T-helper 17 cell (primary cell): ENCODE measurements at places on chromosomes 6 and 20.

- DNase-seq, result no peak
Observed at GRCh38 chr6:133128191-133128590, 113.0 kb upstream of the EYA4 start.

DNA sequence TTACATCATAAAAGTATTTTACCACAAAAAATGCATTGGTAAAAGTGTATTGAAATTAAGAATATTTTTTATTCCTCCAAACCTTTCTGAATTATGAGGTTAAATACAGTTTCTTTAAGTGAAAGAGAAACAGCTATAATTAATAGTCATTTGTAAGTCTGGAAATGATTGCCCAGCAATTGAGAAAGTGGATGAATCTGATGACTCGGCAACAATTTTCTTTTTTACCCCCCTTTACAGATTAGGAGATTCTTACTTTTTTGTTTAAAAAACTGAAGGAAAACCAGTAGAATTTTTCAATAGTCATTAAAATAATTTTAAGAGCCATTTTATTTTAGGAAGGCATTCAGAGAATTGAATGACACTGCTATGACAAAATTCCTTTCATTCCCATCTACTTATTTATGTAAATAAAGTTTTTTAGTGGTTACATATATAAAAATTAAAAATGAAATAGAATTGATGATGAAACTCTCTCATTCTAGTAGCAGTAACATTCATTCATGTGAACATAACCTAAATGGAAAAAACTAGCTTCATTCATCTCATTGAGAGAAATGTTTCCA is 169.6 kb upstream of the PRND start:
- no peak for DNase-seq

DNA sequence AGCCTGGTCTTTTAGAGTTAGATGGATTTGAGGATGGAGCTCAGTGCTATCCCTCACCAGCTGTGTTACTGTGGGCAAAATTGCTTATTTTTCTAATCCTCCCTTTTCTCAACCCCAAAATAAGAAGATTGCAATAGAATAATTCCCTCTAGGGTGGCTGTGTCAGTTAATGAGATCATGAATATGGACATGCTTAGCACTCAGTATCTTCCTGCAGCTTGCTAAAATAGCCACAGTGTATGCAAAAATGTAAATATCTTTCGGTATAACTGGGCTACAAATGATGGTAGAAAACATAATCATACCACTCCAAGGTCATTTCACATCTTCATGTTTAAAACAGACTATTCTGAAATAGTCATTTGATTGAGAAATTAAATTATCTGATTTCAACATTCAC is 35.7 kb downstream of the ZNF334 start:
- no peak for DNase-seq

- DNase-seq, result no peak
Observed at GRCh38 chr6:109332748-109333147, 49.5 kb downstream of the CD164 start.

- no peak for DNase-seq
Observed at GRCh38 chr20:39311851-39312506, 349.8 kb downstream of the DHX35 start.

GRCh38 chr6:29590218-29590808 is 5.4 kb downstream of the OR2H2 start:
- DNase-seq, result no peak

GRCh38 chr20:23381876-23382275 is 19.9 kb downstream of the GZF1 start:
- DNase-seq, result no peak

GRCh38 chr6:25166955-25167748 is 112.0 kb upstream of the CARMIL1 start:
- DNase-seq, result no peak

DNA sequence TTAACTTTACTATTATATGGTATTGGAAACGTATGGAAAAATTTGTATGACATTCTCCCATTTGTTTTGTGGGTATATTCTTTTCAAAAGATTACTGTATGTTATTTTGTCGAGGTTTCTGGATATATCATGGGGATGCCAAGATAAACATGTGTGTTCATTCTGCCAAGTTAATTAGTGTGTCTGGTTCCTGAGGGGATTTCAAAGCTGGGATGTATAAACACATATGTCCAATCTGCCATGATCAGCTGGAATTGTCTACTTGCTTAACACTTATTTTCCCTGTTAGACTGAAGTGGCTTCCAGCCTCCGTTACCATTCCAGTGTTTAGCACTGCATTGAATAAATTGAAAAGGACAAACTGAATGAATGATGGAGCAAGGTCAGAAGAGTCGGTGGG is 86.2 kb downstream of the DNAH8 start:
- DNase-seq, result no peak

- no peak for DNase-seq
Observed at GRCh38 chr6:99287523-99287922, 62.0 kb downstream of the FAXC start.

DNA sequence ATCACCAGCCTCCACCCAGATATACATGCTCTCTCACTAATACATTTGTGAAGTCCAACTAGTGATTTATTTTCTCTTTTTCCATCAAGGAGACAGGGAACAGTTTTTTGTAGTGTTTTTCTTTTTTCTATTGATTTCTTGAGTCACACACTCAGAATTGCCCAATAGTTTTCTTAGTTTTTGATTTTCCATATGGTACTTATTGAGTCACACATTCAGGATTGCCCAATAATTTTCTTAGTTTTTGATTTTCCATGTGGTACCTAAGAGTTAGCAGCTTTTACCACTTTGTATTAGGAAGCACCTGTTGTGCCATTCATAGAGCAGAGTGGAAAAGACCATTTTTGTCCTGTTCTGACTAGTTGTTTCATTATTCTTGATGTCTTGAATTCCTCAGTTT is 1268.8 kb downstream of the EPHA7 start:
- no peak for DNase-seq

- DNase-seq, result no peak
Observed at GRCh38 chr20:16314320-16314719, 258.9 kb downstream of the KIF16B start.

DNA sequence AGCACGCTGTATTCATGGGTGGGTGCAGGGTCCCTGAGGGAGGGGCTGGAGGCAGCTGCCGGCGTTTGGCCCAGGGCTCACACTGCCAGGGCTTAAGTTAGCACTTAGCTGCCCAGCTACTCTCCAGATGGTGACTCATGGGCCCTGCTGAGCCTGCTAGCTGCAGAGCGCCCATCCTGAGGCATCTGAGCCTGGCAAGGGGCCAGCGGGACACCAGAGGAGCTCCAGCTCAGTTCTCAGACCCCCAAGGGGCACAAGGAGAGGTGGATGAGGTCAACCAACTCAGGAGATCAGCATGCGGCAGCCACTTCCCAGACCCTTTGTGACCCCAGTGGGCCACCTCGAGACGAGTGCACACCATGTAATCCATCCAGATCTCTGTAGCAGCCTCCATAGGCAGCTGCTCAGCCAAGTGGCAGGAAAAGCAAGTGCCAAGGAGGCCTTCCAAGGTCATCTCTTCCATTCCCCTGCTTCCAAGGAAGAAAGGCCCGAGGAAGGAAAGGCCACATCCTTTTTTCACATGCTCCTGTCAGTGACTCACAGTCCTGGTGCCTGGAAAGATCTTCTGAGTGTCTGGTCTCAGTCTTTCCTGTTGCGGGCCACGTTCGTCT is 35.3 kb downstream of the FOXP4 start:
- DNase-seq, result no peak

GRCh38 chr6:62746968-62747367 is 460.9 kb upstream of the KHDRBS2 start:
- no peak for DNase-seq

- DNase-seq, result no peak
Observed at GRCh38 chr6:67722861-67723261, 912.2 kb upstream of the ADGRB3 start.

GRCh38 chr20:49704932-49705336 is 8.7 kb downstream of the B4GALT5 start:
- DNase-seq, result no peak

- DNase-seq, result no peak
Observed at GRCh38 chr20:24497851-24498250, 28.4 kb downstream of the SYNDIG1 start.

DNA sequence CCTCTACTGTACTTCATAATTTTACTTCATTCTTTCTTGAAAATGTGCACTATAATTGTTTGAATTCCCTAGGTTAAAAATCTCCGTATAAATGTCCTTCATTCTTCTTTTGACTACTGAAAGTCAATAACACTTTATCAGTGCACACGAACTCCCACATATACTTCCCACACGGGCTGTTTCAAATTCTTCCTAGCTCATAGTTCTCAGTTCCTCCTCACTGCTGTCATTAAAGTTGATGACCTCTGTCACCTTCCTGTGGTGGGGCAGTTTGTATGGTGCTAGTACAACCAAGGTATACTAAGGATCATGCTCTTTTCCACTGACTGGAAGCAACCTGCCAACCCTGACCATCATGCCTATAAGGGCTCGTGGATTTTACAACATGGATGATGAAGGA is 40.0 kb upstream of the CD2AP start:
- DNase-seq, result no peak

DNA sequence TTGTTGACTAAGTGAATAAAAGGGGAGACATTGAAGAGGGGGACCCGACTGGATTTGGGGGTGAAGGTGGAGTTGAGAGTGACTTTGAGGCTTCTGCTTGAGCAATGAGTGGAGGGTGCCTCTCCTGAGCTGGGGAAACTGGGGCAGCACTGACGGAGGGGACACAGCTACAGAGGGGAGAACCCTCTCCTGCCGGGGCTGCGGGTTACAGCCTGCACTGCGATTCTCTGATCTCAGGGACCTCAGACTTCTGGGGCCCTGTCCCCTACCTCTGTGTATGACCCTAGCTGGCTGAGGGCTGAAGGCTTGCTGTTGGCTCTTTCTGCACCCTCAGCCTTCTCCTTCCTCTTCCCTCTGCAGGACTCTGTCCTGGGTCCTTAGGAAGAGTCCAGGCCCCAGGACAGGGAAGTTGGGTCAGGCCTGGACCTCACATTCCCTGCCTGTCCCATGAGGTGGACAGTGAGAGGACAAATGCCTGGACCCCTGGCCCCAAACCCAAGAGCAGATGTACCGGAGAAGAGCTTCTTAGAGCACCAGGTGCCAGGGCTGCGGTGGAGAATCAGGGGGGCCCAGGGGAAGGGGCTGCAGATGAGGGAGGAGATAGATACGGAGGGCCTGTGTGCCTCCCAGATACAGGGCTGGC is 13.7 kb upstream of the FAM110A start:
- DNase-seq, result no peak

DNA sequence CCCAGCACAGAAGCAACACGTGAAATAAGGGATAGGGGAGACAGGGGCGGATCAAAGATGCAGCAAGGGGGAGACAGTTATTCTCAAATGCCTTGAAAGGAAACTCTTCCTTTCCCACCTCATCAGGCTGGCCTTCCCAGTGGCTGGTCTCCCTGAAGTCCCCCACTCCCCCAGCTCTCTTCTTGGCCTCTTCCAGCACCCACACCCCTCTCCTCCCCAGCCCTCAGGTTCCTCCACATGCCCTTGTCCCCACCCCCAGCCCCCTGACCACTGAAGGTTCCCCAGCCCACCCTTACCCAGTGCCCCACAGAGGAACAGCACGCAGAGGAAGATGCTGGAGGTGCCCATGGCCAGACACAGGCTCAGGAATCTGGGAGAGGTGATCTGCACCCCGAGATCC is 1.7 kb upstream of the LY6G6D start:
- DNase-seq, result no peak

- DNase-seq, result no peak
Observed at GRCh38 chr20:25053255-25054031, 4.5 kb downstream of the ACSS1 start.

DNA sequence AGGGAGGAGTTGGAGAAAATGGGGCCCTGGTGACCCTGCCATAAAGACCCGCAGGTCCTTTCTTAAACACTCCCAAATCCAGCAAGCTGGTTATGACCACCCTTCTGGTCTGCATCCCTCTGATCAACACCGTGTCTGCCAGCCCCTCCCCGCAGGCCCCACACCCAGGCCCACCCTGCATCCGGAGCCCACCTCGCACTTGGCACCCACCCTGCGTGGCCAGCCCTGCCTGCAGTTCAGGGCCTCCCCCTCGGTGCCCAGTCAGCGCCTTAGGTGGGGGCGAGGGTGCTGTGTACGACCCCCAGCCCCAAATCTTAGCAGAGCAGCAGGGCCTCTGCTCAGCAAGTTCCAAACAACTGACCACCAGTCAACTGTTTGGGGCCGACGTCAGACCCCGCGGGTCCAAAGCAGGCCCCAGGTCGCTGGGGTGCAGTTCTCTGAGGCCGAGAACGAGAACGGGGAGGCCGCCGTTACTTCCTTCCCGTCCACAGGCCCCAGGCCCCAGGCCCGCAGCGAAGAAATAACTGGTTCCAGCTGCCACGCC is 1.2 kb downstream of the ACSS1 start:
- DNase-seq, result no peak

- no peak for DNase-seq
Observed at GRCh38 chr20:13910492-13910891, 79.9 kb downstream of the SEL1L2 start.

- no peak for DNase-seq
Observed at GRCh38 chr6:123171341-123172115, 175.5 kb downstream of the CLVS2 start.

DNA sequence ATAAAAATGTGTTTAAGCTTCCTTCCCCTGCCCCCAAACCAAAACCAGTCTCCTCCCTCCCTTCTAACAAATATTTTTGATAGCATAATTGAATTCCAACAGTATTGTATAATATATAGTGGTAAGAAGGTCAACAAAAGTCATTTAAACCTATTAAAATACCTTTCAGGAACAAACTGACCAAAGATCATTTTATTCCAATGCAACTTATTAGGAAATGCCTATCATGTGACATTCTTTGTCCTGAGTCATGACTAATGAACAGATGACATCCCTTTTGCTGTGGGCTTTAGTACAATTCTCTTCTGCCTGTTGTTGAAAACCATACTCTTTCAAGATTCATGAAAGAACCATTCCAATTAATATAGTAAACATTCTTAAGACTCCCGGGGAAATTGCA is 51.5 kb upstream of the TRAF3IP2 start:
- DNase-seq, result no peak
